Stimulated activated CD4-positive, alpha-beta T cell treated with anti-CD3 and anti-CD28 coated beads, Interleukin-2, amount 100 ng/mL, for 4 hours (primary cell): ENCODE measurements at places on chromosomes 6 and 20.

- no peak for DNase-seq
These were observed 36.7 kb upstream of the TMEM14A start for GRCh38 chr6:52634211-52634610.

- no peak for DNase-seq
These were observed 6.1 kb upstream of the RWDD1 start for GRCh38 chr6:116564921-116565872.

DNA sequence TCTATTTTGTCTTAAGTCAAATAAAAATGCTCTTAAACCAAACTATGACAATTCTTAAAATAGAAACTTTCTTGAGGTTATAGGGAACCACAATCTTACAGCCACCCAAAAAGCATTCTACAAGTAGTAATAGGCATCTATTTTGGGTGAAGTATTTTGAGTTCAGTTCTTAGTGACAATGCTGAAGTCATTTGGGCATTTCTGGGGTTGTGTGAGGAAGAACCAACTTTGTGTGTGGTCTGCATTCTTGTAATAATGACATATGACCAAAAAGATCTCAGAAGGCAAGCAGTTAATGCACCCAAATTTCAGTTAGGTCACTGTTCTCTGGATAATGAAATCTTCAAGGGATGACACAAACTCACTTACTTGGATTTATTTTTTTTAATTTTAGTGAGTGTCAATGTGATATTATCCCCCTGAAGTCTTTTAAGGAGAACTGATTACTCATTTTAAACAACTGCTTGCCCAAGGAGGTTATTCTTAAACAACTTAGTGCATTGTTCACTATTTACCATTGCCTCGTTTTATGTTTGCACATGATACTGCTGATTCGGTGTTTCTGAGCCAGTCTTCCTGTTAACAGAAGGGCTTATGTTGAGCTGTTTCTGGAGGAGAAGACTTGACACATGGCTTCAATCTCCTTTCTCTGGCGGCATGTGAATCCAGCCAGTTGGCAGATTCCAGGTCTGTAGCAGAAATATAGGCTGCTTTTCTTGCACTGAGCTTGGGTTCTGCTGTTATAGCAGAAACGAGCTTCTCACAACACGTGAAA lies 618.9 kb downstream of the BCKDHB start:
- no peak for DNase-seq

DNA sequence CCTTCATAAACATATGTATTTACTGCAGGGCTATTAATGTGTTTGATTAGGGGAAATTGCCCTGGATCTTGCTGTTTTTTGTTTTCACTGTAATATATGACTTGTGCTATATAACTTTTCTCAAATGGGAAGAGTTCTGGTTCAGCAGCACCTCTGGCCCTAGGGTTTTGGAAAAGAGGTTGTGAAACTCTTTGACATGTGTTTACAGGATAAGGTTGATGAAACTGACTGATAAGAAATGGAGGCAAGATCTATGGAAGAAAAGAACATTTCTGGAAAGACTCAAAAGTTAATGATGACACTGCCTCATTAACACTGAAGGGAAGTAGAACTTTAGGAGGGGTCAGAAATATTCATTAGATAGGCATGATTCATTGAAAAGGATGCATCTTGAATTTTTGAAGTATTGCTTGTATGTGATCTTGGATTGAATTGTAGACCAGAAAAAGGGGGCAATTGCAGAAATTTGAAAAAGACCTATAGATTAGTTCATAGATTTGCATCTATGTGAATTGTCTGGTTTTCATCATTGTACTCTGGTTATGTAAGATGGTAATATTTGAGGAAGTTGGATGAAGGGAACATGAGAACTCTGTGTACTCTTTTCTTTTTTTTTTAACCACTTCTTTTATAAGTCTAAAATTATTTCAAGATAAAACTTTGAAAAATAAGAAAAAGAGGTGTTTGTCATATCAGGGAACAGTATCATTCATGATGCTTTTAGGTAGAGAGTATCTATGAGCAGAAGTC lies 54.0 kb downstream of the UTRN start:
- DNase-seq = no peak

DNA sequence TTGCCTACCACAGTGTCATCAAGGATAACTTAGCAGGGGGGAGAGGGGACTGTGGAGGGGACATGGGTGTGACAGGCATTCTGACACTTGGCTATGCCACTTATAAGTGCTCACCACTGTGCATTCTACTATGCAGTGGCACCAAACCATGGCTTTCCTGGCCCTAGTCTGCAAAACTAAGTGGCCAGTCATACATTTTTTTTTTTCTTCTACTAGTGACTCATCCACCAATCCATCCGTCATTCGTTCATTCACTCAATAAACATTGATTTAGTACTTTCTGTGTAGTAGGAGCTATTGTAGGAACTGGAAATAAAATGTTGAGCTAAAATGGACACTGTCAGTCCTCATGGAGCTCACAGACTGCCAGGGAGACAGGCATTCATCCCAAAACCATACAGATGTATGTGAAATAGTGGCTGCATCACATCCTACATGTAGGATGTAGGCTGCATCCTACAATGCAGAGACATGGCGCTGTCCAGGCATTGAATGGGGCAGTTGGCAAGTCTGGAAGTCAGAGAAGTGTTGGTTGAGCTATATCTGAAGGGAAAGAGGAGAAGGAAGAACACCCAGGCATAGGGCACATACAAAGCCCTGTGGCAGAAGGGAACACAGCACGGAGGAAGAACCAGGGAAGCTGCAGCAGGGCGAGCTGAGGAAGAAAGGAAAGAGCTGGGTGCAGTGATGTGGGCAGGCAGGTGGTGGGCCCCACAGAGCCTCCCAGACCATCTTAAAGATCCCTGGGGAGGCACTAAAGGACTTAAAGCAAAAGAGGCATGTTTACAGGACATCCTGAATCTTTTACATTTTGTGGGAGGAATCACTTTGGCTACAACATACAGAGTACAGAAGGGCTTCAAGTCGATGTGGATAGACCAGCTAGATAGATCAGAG lies 224.4 kb downstream of the UST start:
- no peak for DNase-seq

DNA sequence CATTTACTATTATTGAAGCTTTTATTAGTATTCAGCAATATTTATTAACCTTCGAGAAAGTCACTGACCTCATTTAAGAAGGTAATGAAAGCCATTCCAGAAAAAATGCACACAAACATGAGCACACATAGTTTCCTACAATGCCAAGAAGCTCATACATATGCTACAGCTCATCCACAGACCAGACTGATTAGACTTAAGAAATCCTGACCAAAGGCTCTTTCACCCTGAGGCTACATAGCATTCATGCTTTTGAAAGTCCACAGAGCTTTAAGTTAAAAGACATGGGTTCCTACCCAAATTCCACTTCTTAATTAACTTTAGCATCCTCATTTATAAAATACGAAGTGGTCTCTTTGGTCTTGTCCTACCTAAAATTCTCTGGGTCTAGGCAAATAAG lies 430.4 kb downstream of the TBC1D32 start:
- no peak for DNase-seq
